CD4-positive, alpha-beta T cell (primary cell): ENCODE measurements at places on chromosomes 4 and X. TPM values are rescaled to one million over a fixed set of nuclear protein-coding genes. Genes with fewer than 3 reads are reported as not detected.

DNA sequence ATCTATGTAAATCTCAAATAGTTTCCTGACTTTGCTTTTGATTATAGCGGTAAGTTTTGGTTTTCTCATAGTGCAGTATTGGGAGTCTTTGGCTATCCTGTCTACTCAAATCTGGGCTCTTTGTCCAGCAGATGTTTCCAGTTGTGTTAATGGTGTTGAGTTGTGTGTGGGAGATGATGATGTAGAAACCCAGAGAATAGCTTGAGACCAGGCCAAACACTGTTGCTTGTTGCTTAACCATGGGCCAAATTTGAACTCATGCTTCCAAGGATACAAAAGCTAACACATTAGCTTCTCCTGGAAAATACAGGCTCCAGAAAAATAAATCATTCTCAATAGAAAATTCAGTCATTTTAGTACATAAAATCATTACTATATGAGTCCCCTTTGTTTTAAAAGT lies 82.6 kb upstream of the GYPA start:
- H3K4me1 ChIP-seq = no peaks in the 10 kb centered on the region
- H3K36me3 ChIP-seq = no peaks in the 10 kb centered on the region
- no peaks in the 10 kb centered on the region for H3K27me3 ChIP-seq
- no peak for DNase-seq
- no peak overlapping the region for H3K4me3 ChIP-seq

DNA sequence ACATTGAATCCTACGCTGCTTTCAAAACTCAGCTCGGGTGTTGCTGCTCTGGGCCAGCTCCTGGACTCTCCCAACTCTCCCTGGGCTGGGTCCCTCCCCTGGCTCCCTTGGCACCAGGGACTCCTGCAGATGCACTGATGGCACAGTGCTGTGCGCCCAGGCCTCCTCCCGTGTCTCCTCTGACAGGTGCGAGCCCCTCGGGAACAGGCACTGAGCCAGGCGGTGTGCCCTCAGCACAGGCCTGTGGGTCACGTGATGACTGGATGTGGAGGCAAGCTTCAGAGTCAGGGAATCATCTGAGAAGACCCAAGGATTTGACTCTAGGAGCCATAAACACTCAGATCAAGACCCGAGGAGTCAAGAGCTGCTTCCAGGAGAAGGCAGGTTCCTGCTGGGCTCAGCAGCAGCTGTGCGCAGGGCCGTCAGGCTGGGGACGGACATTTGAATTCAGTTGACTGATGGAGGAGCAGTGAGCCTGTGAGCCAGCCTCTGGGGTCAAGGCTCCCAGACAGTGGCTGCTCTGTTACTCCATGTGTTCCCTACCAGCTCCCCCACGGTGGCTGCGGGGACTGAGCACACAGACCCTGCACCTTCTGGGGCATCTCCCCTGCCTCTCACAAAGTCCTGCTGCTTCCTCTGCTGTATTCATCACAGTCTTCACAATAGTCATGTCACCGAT lies 33.0 kb downstream of the NAT8L start:
- H3K4me3 ChIP-seq = no peak overlapping the region
- no peak overlapping the region for H3K27ac ChIP-seq
- no peak for DNase-seq
- H3K36me3 ChIP-seq = no peaks in the 10 kb centered on the region

DNA sequence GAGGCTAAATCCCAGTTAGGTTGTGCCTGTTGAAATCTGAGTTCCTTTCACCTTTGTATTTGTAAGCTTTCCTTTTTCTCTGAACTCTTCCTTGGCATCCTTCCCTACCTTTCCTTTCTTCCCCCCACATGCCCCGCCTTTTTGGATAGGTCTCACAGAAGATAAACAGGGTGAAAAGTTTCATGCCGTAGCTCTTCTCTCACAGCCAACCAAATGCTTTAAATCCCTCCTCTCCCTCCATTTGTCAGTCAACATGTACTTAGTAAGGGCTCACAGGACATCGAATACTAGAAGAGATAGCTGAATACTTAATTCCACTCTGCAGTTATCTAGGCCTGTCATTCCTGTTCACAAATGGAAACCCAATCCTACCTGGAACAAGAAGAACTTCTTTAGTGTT lies 107.1 kb upstream of the BMPR1B start:
- no peak for DNase-seq
- H3K4me3 ChIP-seq = no peak overlapping the region
- no peaks in the 10 kb centered on the region for H3K27me3 ChIP-seq
- H3K27ac ChIP-seq = no peak overlapping the region
- H3K4me1 ChIP-seq = no peaks in the 10 kb centered on the region

- no peak overlapping the region for H3K27ac ChIP-seq
- H3K4me1 ChIP-seq = peaks cover 32% of the 10 kb centered on the region
- DNase-seq = peak; percentile 86
- H3K36me3 ChIP-seq = no peaks in the 10 kb centered on the region
These were observed 11.2 kb upstream of the BCOR start for GRCh38 chrX:40108959-40109287.

DNA sequence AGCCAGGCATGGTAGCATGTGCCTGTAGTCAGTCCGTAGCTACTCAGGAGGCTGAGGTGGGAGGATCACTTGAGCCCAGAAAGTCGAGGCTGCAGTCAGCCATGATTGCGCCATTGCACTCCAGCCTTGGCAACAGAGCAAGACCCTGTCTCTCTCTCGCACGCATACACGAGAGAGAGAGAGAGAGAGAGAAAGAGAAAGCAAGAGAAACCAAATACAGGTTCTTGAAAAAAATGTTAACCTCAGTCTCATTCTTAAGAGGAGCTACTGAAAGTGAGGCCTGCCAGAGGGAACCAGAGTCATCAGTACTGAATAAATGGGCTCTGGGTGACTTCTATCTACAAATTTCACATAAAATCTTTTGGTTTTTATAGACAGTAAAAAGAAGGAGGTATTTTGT lies 42.9 kb downstream of the KIAA0232 start:
- no peaks in the 10 kb centered on the region for H3K4me1 ChIP-seq
- no peak for DNase-seq
- H3K4me3 ChIP-seq = no peak overlapping the region
- no peak overlapping the region for H3K27ac ChIP-seq
- peaks cover 28% of the 10 kb centered on the region for H3K36me3 ChIP-seq

DNA sequence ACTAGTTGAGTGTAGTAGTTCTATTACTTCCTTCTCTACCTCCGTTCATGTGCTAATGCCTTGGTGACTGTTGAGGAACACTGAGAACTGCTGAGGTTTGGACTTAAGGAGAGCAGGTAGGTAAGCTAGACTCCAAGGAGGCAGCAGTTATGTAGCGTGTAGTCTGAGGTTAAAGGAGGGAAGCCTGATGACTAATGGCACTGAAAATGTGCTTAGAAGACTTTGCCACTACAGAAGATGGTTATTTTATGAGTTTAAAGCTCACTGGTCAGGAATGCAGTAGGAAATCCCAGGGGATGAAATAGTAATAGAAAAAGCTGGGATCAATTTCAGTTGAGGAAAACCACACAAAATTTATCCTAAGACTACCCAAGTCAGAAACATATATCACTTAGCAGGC lies 1077.3 kb downstream of the RAPGEF2 start:
- no peak overlapping the region for H3K4me3 ChIP-seq
- no peak for DNase-seq
- H3K4me1 ChIP-seq = no peaks in the 10 kb centered on the region
- no peaks in the 10 kb centered on the region for H3K36me3 ChIP-seq

DNA sequence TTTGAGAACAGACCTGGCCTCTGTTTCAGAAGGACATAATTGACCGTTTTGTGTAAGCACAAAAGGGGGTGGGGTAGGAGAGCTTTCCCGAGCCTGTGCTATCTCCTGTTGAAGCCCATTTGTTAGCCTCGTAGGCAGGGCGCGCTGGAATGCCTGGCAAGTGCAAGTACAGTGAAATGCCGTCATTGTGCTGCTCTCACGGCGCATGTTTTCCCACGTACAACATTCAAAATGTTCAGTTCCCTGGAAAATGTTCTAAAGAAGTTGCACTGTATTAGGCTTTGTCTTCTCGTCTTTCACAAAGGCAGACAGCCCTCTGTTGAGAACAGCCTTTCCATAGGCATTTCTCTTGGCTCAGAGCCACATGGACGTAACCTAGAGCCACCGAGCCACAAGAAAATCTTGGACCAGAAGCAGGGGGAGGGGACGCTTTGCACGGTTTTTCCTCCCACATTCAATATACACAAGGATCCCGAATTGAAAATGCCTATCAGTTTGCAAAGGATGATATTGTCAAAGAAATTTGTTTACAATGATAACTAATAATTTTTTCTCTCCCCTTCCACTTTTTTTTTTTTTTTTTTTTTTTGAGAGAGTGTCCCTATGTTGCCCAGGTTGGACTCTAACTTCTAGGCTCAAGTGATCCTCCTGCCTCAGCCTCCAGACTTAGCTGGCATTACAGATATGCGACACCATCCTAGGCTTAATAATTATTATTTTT lies 54.6 kb upstream of the RAPGEF2 start:
- no peak overlapping the region for H3K27ac ChIP-seq
- H3K36me3 ChIP-seq = no peaks in the 10 kb centered on the region
- DNase-seq = no peak
- H3K27me3 ChIP-seq = no peaks in the 10 kb centered on the region
- no peaks in the 10 kb centered on the region for H3K4me1 ChIP-seq
- no peak overlapping the region for H3K4me3 ChIP-seq

DNA sequence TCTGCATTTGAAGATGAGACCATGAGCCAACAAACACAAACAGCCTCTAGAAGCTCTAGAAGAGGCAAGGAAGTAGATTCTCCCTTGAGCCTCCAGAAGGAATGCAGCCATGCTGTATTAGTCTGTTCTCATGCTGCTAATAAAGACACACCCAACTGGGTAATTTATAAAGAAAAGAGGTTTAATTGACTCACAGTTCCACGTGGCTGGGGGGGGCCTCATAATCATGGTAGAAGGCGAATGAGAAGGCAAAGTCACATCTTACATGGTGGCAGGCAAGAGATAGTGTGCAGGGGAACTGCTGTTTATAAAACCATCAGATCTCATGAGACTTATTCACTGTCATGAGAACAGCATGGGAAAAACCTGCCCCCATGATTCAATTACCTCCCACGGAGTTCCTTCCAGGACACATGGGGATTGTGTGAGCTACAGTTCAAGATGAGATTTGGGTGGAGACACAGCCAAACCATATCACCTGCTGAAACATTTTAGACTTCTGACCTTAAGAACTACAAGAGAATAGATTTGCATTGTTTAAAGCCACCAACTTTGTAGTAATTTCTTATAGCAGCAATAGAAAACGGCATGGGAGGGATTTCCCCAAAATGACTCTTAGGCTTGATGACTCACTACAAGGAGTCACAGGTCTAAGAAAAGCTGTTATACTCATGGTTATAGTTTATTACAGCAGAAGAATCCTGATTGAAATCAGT lies 284.4 kb upstream of the SFRP2 start:
- H3K36me3 ChIP-seq = no peaks in the 10 kb centered on the region
- no peak for DNase-seq
- no peaks in the 10 kb centered on the region for H3K27me3 ChIP-seq
- H3K27ac ChIP-seq = no peak overlapping the region
- no peaks in the 10 kb centered on the region for H3K4me1 ChIP-seq

DNA sequence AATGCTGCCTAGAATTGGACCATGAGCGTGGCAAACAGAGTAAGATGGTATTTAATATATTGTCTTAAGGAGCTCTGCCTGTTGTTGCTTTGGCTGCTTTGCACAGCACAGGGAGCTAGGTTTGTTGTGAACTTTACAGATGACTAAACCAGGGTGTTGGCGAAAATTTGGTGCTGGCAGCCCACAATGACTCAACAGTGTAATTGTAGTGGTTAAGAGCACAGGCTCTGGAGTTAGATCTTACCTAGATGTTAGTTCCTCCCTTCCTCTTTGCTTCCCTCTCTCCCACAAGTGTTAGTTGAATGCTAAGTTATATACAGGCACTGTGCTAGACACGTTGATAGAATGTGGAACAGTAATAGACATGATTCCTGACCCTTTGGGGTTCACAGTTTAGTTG lies 128.9 kb upstream of the TRPC5 start:
- H3K27ac ChIP-seq = no peak overlapping the region
- H3K4me3 ChIP-seq = no peak overlapping the region
- no peaks in the 10 kb centered on the region for H3K27me3 ChIP-seq
- no peaks in the 10 kb centered on the region for H3K36me3 ChIP-seq
- DNase-seq = no peak

GRCh38 chr4:53608242-53608641 lies 17.0 kb upstream of the LNX1 start:
- DNase-seq = no peak
- no peak overlapping the region for H3K4me3 ChIP-seq
- no peaks in the 10 kb centered on the region for H3K4me1 ChIP-seq
- H3K27ac ChIP-seq = no peak overlapping the region
- H3K36me3 ChIP-seq = no peaks in the 10 kb centered on the region

- no peaks in the 10 kb centered on the region for H3K36me3 ChIP-seq
- no peak overlapping the region for H3K27ac ChIP-seq
- DNase-seq = no peak
- H3K4me3 ChIP-seq = no peak overlapping the region
- H3K4me1 ChIP-seq = peaks cover 4% of the 10 kb centered on the region
These were observed 28.1 kb downstream of the SLC25A43 start for GRCh38 chrX:119427024-119427794.

- no peaks in the 10 kb centered on the region for H3K36me3 ChIP-seq
- no peaks in the 10 kb centered on the region for H3K4me1 ChIP-seq
- no peak for DNase-seq
- no peaks in the 10 kb centered on the region for H3K27me3 ChIP-seq
These were observed 23.1 kb upstream of the BMP2K start for GRCh38 chr4:78753091-78753490.

GRCh38 chrX:96989830-96990571 lies 106.3 kb downstream of the RPA4 start:
- no peak overlapping the region for H3K4me3 ChIP-seq
- no peak for DNase-seq
- H3K27ac ChIP-seq = no peak overlapping the region

- no peak for DNase-seq
- H3K36me3 ChIP-seq = no peaks in the 10 kb centered on the region
- H3K4me1 ChIP-seq = peaks cover 12% of the 10 kb centered on the region
- H3K4me3 ChIP-seq = no peak overlapping the region
- H3K27me3 ChIP-seq = no peaks in the 10 kb centered on the region
- H3K27ac ChIP-seq = no peak overlapping the region
These were observed 19.3 kb upstream of the RPL34 start for GRCh38 chr4:108601106-108601505.

The UBL4A gene
- 6.6 TPM for total RNA-seq

The RASL11B gene
- total RNA-seq = 0.31 TPM

The TMEM129 gene
- total RNA-seq = 17.6 TPM

The MYOZ2 gene
- total RNA-seq = not detected

The PNMA5 gene
- not detected for total RNA-seq

The PITX2 gene
- total RNA-seq = not detected

The FGFR3 gene
- total RNA-seq = 0.33 TPM

The GPR101 gene
- total RNA-seq = 0.17 TPM

The EPGN gene
- total RNA-seq = 5.9 TPM

The CT45A2 gene
- total RNA-seq = not detected

The RPA4 gene
- 0.14 TPM for total RNA-seq

The CDS1 gene
- 1.3 TPM for total RNA-seq

The TCEAL6 gene
- not detected for total RNA-seq
